ENCODE measurements at places on chromosomes 7 and 10.

GRCh38 chr7:121083138-121083789 is 94.8 kb downstream of the CPED1 start:
- DNase-seq, result no peak

DNA sequence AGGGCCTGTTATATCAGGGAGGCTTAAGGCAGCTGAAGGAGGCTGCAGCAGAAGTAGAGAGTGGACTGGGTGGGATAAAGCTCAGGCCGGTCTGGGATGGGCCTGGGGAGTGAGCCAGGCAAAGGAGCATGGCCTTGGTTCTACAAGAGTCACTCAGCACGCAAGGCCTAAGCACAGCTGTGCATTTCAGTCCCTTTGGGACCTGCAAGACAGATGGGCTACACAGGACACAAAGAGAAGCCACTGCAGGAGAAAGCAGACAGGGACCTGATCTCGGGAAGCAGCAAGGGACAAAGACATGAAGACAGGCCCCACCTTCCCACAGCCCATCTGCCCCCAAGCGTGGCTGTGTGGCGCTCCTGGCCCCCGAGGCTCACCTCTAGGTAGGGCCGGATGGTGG is 29.4 kb downstream of the RRP12 start:
- no peak for DNase-seq

GRCh38 chr7:122182081-122182480 is 38.0 kb upstream of the AASS start:
- DNase-seq, result no peak

GRCh38 chr7:116180302-116180701 is 30.0 kb upstream of the TES start:
- no peak for DNase-seq

DNA sequence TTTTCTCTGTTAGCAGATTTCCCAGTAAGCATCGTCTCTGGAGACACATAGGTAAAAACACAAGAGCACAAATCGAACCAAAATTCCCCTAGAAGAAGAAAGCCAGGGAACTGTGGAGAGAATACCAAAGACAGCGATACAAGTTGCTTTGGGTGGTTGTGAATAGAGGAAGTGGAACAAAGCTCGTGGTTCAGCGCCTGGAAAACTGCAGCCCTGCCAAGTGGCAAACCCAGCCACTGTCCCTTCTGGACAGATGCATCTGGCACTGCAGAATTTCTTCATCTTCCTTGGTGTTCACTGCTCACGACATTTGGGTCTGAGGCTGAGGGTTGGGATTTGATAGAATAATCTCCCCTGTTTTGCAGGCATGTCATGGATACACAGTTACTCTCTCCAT is 733.8 kb downstream of the PARD3 start:
- DNase-seq, result no peak

GRCh38 chr10:122375679-122376160 is 1.2 kb downstream of the PLEKHA1 start:
- no peak for DNase-seq

GRCh38 chr7:157494506-157495176 is 157.8 kb downstream of the DNAJB6 start:
- no peak for DNase-seq

GRCh38 chr7:1531263-1531978 is 919 bp downstream of the MAFK start:
- DNase-seq, result no peak

- DNase-seq, result no peak
These were observed 8.5 kb upstream of the AP5Z1 start for GRCh38 chr7:4766666-4767519.

GRCh38 chr7:131326576-131326975 is 1.1 kb upstream of the MKLN1 start:
- DNase-seq, result no peak

GRCh38 chr10:120486671-120487205 is 29.7 kb downstream of the PLPP4 start:
- DNase-seq, result no peak

- no peak for DNase-seq
These were observed 77.1 kb downstream of the ORC5 start for GRCh38 chr7:104130726-104131125.

GRCh38 chr7:124813994-124814798 is 48.6 kb upstream of the GPR37 start:
- DNase-seq, result no peak

DNA sequence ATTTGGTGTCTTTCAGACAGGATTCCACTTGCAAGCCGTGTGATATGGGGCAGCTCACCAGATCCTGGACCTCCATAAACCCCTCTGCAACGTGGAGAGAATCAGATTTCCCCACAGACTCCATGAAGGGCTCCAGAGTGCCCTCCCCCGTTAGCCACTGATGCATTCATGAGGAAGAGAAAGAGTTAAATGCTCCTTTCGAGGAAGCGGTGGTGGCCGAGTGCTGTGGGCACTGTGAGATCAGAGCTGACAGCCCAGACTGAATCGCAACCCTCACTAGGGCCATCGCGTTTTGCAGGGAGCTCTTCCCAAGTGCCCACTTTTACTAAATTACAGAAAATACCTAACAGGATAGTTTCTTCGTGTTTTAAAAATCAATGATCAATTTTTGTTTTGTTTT is 226.3 kb upstream of the ZNF32 start:
- no peak for DNase-seq

DNA sequence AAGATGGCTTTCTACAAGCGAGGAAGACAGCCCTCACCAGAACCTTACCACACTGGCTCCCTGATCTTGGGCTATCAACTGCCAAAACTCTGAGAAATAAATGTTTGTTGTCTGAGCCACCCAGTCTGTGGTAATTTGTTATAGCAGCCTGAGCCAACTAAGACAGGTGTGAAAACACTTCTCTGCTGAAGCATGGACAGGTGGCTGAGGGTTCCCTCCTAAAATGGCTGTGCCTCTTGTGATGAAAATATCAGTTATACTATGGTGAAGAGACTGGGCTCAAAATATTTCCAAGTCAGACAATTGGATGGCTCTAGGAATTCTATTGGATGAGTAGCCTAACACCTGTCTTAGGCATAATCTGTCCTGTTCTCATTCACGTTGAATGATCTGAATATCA is 78.1 kb downstream of the CDK1 start:
- DNase-seq, result no peak

DNA sequence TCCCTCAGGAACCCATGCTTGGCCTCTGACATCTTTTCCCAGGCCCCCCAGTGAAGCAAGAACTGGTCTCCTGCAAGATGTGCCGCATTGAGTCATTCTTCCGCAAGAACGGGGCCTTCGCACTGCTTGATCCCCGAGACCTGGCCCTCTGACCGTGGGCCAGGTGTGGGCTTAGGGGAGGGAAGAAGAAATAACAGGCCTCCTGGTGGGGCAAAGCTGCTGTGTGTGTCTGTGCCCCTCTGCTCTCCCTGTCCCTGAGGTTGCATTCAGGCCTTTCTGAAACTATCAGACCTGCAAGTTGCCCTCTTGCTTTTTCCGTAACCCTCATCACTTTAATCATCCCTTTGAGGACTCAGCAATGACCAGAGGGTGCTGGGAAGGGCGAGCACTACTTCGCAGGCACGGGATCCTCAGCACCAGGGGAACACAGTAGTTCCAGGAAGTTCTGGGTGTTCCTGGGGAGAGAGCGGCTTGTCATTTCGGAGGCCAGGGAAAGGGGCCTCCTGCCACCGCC is 6.0 kb downstream of the ATP6V1F start:
- DNase-seq, result no peak

DNA sequence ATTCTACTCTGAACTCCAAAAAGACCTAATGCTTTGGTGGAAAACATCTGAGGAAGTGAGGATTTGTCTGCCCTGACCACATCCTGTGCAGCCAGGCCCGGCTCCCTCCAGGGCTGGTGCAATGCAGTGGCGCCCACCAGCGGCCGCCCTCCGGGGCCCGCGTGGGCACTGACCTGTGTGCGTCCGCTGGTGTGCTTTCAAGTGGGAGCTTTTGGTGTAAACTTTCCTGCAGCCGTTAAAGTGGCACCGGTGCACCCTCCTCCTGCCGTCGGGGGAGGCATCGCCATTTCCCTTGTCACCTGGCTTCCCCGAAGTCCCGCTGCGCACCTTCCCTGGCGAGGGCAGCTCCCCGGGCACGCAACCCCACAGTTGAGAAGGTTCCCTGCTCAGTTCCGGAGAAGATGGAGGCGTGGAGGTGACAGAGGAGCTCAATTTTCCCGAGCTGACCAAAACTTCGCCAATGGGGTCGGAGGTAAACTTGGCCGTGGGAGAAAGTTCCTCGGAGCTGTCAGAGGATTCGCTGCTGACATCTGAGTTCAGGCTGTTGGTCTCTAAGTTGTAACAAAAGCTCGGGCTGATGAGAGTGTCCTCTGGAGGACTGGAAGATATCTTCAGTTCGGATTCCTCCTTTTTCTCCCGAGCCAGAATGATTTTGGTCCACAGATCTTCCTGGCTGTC is 3.4 kb downstream of the KLF6 start:
- DNase-seq, result no peak

DNA sequence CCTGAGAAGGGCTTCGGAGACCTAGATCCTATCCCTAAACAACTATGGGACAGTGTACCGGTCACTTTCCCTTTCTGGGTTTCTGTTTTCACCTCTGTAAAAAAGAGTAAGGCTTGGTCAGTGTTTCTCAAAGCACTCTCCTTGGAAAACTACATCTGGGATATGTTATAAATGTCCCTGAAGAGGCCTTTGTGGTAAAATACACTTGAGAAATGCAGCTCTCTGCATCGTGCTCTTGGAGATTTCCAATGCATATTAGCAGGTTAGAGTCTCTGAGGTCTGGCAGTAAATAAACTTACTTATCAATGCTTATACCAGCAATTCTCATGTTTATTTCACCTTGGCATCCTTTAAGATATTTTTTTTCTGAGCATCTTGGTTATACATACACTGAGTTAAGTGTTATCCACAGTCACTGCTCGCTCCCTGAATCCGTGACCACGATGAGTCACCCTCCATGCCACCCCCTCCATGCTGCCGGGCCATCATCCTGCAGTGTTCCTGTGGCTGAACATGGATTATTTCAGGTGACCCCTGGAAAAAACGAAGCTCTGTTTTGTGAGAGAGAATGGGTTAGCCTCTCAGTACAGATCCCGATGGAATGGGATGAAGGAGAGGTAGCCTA is 3.3 kb upstream of the TBXAS1 start:
- no peak for DNase-seq

Measured in NCI-H774 (cell line).